IPS DF 6.9 (cell line): ENCODE measurements at places on chromosomes 7 and 10.

DNA sequence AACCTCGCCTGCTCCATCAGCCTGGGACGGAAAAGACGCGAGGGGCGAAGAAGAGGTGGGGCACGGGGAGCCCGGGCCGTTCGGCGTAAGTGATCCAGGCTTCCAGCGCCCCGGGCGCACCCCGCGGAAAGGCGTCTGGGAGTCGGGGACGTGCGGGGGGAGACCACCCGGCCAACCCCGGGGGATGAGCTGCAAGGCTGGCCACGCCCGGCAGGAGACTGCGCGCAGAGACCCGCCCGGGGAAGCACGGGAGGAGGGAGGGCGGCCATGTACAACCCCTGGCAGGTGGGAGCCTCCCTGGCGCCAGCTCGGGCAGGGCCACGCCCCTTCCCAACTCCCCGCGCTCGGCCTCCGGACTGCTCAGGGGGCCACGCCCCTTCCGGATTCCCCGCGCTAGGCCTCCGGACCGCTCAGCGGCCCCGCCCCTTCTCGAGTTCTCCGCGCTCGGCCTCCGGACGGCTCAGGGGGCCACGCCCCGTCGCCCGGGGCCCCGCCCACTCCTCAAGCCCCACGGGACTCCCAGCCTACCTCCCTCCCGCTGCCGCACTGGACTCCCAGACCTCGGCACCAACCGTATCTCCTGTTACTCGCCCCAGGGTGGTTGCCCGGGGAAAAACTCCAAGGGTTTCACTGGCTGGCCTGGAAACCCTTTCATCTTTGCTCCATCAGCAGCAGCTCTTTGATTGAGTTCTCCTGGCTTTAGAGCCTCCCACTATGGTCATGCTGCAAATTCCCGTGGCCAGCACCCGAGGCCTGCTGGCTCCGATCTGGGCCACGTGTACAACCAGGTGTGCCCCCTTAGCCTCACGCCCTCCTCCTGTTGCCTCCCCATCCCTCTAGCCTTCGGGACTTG lies 284.4 kb downstream of the ZEB1 start:
- DNase-seq = peak; percentile 96

- no peak for DNase-seq
These were observed 18.0 kb upstream of the STARD3NL start for GRCh38 chr7:38160003-38160571.

- no peak for DNase-seq
These were observed 2.0 kb downstream of the HPSE2 start for GRCh38 chr10:99233689-99234037.

- DNase-seq = peak; percentile 55
These were observed 10.3 kb upstream of the ANKRD1 start for GRCh38 chr10:90930971-90931871.

- no peak for DNase-seq
These were observed 105.7 kb downstream of the PHTF2 start for GRCh38 chr7:77904252-77904651.

- no peak for DNase-seq
These were observed 4.1 kb upstream of the DLX6 start for GRCh38 chr7:97001221-97001620.

- DNase-seq = no peak
These were observed 52.4 kb downstream of the SORBS1 start for GRCh38 chr10:95508730-95509129.

- no peak for DNase-seq
These were observed 1.8 kb upstream of the ACTR3C start for GRCh38 chr7:150325110-150325611.
